ENCODE measurements at places on chromosomes 7 and 10. TPM values are rescaled to one million over a fixed set of nuclear protein-coding genes. Genes with fewer than 3 reads are reported as not detected.

The NPFFR1 gene
- not detected for total RNA-seq

The SLC26A5 gene
- total RNA-seq: not detected

The NKX2-3 gene
- not detected for total RNA-seq

The ADARB2 gene
- not detected for total RNA-seq

The VIPR2 gene
- under 0.01 TPM for total RNA-seq

The HMX2 gene
- total RNA-seq: not detected

The PSD gene
- total RNA-seq: 20.2 TPM

The WAC gene
- total RNA-seq: 48.6 TPM

The CAMK1D gene
- total RNA-seq: 2.5 TPM

The CNTNAP2 gene
- total RNA-seq: 0.15 TPM

The MYL10 gene
- total RNA-seq: not detected

The TAS2R3 gene
- 1.8 TPM for total RNA-seq
